ENCODE measurements at places on chromosomes 3 and 15. TPM values are rescaled to one million over a fixed set of nuclear protein-coding genes. Genes with fewer than 3 reads are reported as not detected.

Gene HESX1
- 1.3 TPM for total RNA-seq

Gene SOX14
- total RNA-seq = not detected

Gene ST8SIA2
- total RNA-seq = 0.87 TPM

Gene SLC28A1
- total RNA-seq = 2.7 TPM

Gene TMEM207
- 2.9 TPM for total RNA-seq

Gene PHLDB2
- 52.7 TPM for total RNA-seq

Gene KCNMB3
- total RNA-seq = 2.6 TPM

Gene NUP210
- total RNA-seq = 8.3 TPM

GRCh38 chr3:58704745-58705144, 38.2 kb upstream of the FAM3D start:
- no peaks in the 10 kb centered on the region for H3K4me1 ChIP-seq
- H3K4me3 ChIP-seq = no peak overlapping the region
- DNase-seq = no peak

DNA sequence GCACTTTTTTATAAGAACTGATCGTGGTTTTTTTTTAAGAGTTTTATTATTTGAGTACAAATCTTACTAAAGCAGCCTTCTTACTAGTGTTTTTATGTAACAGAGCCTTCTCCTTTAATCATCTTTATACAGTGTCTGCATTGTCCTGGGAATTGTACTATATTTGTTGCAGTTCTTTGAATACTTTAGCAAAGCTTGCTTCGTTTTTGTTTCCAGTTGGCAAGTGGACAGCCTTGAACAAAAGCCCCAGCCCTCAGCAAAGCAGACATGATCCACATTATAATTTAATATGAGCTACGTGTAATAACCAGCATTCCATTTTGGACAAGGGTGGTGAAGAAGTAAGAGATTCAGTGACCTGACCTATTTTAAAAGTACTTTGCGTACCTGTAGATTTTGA, 112.2 kb upstream of the FLNB start:
- no peaks in the 10 kb centered on the region for H3K36me3 ChIP-seq
- no peak for DNase-seq
- H3K27me3 ChIP-seq = no peaks in the 10 kb centered on the region
- H3K4me3 ChIP-seq = no peak overlapping the region
- H3K27ac ChIP-seq = peak overlapping the region; percentile 29
- peaks cover 5% of the 10 kb centered on the region for H3K4me1 ChIP-seq

- no peaks in the 10 kb centered on the region for H3K27me3 ChIP-seq
- H3K27ac ChIP-seq = no peak overlapping the region
- H3K36me3 ChIP-seq = no peaks in the 10 kb centered on the region
- no peak overlapping the region for H3K4me3 ChIP-seq
Observed at GRCh38 chr3:126903521-126903920, 79.4 kb upstream of the PLXNA1 start.

GRCh38 chr15:95884276-95884675, 446.2 kb upstream of the NR2F2 start:
- H3K4me3 ChIP-seq = no peak overlapping the region
- no peak overlapping the region for H3K27ac ChIP-seq
- no peaks in the 10 kb centered on the region for H3K4me1 ChIP-seq
- H3K27me3 ChIP-seq = no peaks in the 10 kb centered on the region
- H3K36me3 ChIP-seq = no peaks in the 10 kb centered on the region

GRCh38 chr15:70558406-70559264, 204.7 kb downstream of the UACA start:
- no peak for DNase-seq
- H3K27ac ChIP-seq = no peak overlapping the region
- H3K4me1 ChIP-seq = peaks cover 11% of the 10 kb centered on the region

DNA sequence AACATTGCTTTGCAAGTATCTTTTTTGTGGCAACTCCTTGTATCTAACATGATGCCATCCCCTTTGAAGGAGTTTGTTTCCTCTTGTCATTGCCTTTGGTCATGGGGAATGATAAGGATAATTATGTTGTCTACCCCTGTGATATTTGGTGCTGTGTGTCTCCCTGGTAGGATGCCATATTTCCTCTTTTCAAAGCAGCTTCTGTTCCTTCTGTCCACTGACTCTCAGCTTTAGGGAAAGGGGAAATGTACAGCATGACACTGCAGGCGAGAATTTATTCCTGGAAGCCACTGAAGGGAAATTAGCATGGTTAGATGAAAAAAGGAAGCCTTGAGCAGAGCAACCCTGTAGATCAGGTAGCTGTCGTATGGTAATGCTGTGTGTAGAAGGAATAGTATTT, 576.7 kb downstream of the CADM2 start:
- H3K36me3 ChIP-seq = no peaks in the 10 kb centered on the region
- no peak overlapping the region for H3K4me3 ChIP-seq
- no peaks in the 10 kb centered on the region for H3K4me1 ChIP-seq
- H3K27ac ChIP-seq = no peak overlapping the region

GRCh38 chr3:195270079-195270816, 711 bp downstream of the XXYLT1 start:
- no peaks in the 10 kb centered on the region for H3K36me3 ChIP-seq
- H3K4me1 ChIP-seq = peaks cover 13% of the 10 kb centered on the region
- H3K4me3 ChIP-seq = peak overlapping the region; percentile 92
- H3K27ac ChIP-seq = peak overlapping the region; percentile 87

DNA sequence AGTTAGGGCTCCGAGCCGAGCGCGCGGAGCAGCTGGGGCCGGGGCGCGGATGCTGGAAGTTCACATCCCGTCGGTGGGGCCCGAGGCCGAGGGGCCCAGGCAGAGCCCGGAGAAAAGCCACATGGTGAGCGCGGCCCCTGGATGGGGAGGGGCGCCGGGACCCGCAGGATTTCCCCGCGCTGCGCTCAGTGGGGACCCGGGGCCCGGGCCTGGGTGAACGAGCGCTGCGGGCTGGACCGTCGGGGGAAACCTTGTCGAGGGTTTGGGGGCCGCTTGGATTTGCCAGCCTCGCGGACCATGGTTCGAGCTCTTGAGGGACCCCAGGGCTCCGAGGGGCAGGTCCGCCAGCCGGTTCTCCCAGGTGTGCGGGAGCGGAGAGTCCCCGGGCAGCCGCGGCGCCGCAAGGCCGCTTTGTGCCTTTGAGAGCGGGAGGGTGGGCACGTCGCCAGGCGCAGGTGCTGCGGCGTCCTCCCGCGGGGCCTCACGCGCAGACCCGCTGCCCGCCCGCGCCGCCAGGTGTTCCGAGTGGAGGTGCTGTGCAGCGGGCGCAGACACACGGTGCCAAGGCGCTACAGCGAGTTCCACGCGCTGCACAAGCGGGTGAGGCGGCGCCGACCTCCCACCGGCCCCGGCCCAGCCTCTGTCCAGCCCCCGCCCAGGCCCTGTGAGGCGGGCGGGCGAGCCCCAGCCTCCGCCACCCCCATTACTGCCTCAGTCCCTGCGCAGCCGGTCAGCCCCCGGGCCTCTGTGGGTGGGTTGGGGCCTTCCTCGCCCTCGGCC, at the start of gene SNX22:
SNX22 (plus strand) TSS at position 5 of the 780 bp plus-strand sequence; CDS start at position 50, 45 bp downstream.
- peak; percentile 52 for DNase-seq
- H3K36me3 ChIP-seq = no peaks in the 10 kb centered on the region
- peak within 1 kb of the TSS; percentile 58 for H3K4me3 ChIP-seq
- no peak within 1 kb of the TSS for H3K27ac ChIP-seq

DNA sequence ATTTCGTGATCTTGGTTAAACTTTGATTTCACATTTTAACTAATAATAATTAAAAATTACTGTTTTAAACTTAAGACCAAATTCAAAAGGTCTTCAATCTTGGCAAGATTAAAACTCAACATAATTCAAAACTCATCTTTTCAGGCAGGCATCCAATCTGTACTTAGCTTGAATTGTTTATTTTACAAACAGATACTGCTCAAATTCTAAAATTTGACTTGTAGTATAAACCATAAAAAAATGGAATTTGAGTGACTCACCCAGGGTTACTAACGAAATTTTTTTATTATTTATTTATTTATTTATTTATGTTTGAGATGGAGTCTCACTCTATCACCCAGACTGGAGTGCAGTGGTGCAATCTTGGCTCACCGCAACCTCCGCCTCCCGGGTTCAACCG, 64.4 kb downstream of the GAP43 start:
- H3K36me3 ChIP-seq = no peaks in the 10 kb centered on the region
- H3K4me3 ChIP-seq = no peak overlapping the region
- H3K4me1 ChIP-seq = no peaks in the 10 kb centered on the region
- H3K27me3 ChIP-seq = no peaks in the 10 kb centered on the region
- no peak for DNase-seq
- no peak overlapping the region for H3K27ac ChIP-seq

- H3K4me3 ChIP-seq = no peak overlapping the region
- no peak for DNase-seq
- peaks cover 4% of the 10 kb centered on the region for H3K4me1 ChIP-seq
- H3K36me3 ChIP-seq = no peaks in the 10 kb centered on the region
- no peak overlapping the region for H3K27ac ChIP-seq
Observed at GRCh38 chr3:62131620-62132019, 241.7 kb downstream of the FEZF2 start.

DNA sequence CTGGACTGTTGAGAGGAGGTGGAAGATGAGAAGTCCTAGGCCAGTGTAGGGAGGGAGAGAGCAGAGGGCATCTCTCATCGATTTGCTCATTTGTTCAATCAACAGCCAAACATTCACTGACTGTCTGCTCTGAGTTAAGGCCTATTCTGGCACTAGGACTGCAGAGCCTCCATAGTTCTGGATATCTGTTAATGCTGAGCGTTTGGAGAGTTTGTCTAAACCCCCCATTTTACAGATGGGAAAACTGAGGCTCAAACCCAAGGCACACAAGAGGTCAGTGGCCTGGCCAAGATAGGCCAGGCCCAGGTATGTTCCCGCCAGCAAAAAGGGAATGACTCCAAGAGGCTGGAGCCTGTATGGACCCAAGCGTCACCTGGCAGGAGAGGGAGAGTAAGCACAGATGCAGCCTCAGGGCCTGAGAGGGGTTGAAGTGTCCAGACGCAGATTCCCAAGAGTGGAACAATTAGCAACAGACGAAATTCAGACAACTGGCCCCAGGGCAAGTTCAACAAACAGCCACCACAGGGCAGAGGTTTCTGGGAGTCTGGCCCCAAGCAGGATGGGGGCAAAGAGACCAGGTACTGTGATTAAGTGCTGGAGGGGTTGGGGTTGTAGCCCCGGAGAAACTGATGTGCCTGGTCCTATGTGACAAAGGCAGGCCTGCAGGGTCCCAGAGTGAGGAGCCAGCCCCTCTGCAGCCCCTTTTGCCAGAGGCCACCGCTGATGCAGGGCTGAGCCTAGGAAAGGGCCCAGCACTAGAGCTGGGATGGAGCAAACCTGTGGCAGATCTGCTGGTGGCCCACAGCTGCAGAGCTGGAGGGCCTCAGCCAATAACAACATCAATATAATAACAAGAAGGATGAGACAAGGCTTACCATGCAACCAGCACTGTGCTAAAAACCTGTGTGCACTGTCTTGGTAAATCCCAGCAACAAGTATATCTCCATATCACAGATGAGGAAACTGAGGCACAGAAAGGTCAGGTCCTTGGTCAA, 245.1 kb upstream of the TLE3 start:
- no peak overlapping the region for H3K4me3 ChIP-seq
- H3K27me3 ChIP-seq = no peaks in the 10 kb centered on the region
- no peaks in the 10 kb centered on the region for H3K36me3 ChIP-seq
- DNase-seq = no peak
- no peak overlapping the region for H3K27ac ChIP-seq

DNA sequence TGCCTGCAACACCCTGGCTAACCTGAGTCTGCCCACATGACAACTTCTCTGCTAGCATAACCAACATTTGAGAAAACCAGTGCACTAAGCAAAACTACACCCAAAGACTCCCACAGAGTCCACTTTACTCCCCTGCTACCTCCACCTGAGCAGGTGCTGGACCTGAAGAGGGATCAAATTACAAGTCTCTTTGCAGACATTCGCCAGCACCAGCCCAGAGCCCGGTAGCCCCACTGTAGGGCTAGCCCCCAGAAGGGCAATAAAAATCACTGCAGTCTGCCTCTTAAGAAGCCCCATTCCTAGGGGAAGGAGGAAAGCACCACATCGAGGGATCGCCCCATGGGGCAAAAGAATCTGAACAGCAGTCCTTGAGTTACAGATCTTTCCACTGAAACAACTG, 472.2 kb downstream of the GRM7 start:
- H3K4me3 ChIP-seq = no peak overlapping the region
- no peaks in the 10 kb centered on the region for H3K36me3 ChIP-seq
- H3K27ac ChIP-seq = no peak overlapping the region

- DNase-seq = no peak
- no peaks in the 10 kb centered on the region for H3K27me3 ChIP-seq
- no peaks in the 10 kb centered on the region for H3K4me1 ChIP-seq
- H3K36me3 ChIP-seq = no peaks in the 10 kb centered on the region
- H3K27ac ChIP-seq = no peak overlapping the region
- no peak overlapping the region for H3K4me3 ChIP-seq
Observed at GRCh38 chr3:169510693-169511010, 152.9 kb downstream of the MECOM start.

- peak; percentile 42 for DNase-seq
- no peaks in the 10 kb centered on the region for H3K27me3 ChIP-seq
- peaks cover 40% of the 10 kb centered on the region for H3K4me1 ChIP-seq
- peak overlapping the region; percentile 57 for H3K27ac ChIP-seq
- no peak overlapping the region for H3K4me3 ChIP-seq
Observed at GRCh38 chr15:62503451-62503850, 338.4 kb upstream of the C2CD4B start.

- no peaks in the 10 kb centered on the region for H3K27me3 ChIP-seq
- H3K36me3 ChIP-seq = no peaks in the 10 kb centered on the region
- DNase-seq = no peak
- no peak overlapping the region for H3K4me3 ChIP-seq
- H3K4me1 ChIP-seq = peaks cover 4% of the 10 kb centered on the region
- H3K27ac ChIP-seq = peak overlapping the region; percentile 47
Observed at GRCh38 chr3:190000187-190000860, 120.4 kb downstream of the P3H2 start.

DNA sequence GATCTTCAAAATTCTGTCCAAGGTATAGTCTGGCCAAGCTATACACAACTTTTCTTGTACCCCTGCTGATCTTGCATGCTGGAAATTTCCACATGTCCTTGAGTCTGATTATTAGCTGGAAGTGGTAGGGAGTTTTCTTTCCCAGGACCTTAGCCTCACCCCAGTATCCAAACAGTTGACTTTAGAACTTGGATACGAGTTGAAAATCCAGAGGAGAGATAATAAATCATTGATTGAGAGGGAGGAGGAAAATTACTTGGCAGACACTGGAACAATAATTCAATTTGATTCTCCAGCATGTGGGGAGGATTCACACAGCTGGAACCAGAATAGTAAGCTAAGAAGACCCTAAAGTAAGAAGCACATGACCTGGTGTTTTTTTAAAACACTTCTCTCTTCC, 116.4 kb downstream of the IL5RA start:
- DNase-seq = no peak
- no peaks in the 10 kb centered on the region for H3K36me3 ChIP-seq
- no peaks in the 10 kb centered on the region for H3K27me3 ChIP-seq
- no peak overlapping the region for H3K4me3 ChIP-seq
- no peak overlapping the region for H3K27ac ChIP-seq

GRCh38 chr15:58966698-58967097, 20.8 kb upstream of the RNF111 start:
- no peak overlapping the region for H3K27ac ChIP-seq
- no peaks in the 10 kb centered on the region for H3K4me1 ChIP-seq
- no peak for DNase-seq
